ENCODE measurements at places on chromosomes 7 and 10. TPM values are rescaled to one million over a fixed set of nuclear protein-coding genes. Genes with fewer than 3 reads are reported as not detected.

GRCh38 chr7:121385800-121386179 is 10.3 kb downstream of the FAM3C start:
- DNase-seq, result no peak

DNA sequence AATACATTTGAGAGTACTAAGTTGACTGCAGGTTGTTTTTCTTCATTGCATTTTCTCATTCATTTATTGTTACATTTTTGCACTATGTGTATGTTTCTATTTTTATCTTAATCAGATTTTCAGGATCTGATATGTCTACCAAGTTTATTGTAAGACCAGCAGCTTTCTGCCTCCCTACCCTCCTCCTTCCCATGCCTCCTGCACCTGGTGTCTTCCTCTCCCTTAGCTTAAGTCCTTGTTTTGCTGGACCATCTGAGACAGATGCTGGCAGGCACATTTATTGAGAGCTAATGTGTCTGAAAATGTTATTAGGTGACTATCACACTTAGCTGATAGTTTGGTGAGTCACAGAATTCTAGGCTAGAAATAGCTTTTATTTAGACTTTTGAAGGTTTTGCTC is 79.6 kb downstream of the ANLN start:
- no peak for DNase-seq

- no peak for DNase-seq
Measured at GRCh38 chr10:44827431-44828006, 83.6 kb upstream of the TMEM72 start.

DNA sequence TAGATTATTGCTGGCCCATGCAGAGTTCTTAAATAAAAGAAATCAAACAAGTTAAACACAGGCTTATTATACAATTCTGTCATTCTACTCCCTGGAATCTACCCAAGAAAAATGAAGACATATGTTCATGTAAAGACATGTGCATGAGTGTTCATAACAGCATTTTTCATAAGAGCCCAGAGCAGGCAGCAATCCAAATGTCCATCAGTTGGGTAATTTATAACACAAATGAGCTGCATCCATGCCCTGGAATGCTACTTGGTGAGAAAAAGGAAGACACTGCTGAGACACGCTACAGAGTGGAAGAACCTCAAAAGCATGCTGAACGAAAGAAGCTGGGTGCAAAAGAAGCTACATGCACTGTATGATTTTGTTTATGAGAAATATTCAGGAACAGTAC is 342.6 kb downstream of the TCERG1L start:
- no peak for DNase-seq

IRF5 gene
- under 0.01 TPM for total RNA-seq

CPVL gene
- total RNA-seq, result not detected

BMI1 gene
- total RNA-seq, result 77.1 TPM

DNA sequence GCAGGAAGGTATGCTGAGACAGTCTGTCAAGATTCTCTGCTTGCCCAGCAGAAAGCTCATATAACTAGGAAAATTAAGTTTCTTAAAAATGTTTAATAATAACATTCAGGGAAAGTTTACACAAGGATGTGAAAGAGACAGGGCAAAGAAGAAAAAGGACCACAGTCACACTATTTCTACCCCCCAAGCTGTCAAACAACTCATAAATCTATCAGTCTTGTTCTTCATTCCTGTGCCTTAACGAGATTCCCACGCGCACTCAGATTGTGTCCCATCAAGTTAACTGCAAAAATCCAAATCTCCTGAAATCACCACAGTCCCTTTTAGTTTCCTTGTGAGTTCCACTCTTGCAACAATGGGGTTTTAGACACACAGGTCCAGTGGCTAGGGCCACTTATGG is 14.9 kb downstream of the CUL2 start:
- DNase-seq, result no peak

STEAP1B gene
- 45.1 TPM for total RNA-seq

GRCh38 chr10:29239569-29240472 is 49.0 kb upstream of the LYZL1 start:
- peak; percentile 32 for DNase-seq

GRCh38 chr10:61866700-61867368 is 34.7 kb upstream of the ARID5B start:
- DNase-seq, result no peak

- DNase-seq, result peak; percentile 84
Measured at GRCh38 chr7:6558837-6559236, 7.6 kb upstream of the GRID2IP start.

- DNase-seq, result no peak
Measured at GRCh38 chr7:3175285-3175902, 125.7 kb upstream of the SDK1 start.

DNA sequence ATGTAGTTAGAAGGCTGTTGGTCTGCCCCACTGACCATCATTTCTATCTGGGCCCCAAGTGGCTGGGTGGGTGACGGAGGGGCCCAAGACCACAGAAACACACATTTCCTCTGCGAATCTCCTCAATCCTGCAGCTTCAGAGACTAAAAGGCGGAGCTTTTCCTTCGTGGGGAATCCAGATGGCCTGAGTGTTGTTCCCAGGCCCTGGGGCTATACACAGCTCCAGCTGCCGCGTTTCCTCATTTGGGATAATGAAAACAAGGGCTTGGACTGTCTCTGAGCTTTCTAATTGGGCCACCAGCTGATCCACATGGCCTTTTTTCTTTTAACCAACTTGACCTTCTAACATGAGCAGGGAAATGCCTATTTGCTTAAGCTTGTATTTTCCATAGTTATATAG is 339.9 kb downstream of the CXCL12 start:
- DNase-seq, result no peak

GRCh38 chr10:63133821-63134557 is 861 bp downstream of the NRBF2 start:
- DNase-seq, result peak; percentile 77

- DNase-seq, result no peak
Measured at GRCh38 chr10:114408112-114408967, 4.0 kb upstream of the AFAP1L2 start.

DNA sequence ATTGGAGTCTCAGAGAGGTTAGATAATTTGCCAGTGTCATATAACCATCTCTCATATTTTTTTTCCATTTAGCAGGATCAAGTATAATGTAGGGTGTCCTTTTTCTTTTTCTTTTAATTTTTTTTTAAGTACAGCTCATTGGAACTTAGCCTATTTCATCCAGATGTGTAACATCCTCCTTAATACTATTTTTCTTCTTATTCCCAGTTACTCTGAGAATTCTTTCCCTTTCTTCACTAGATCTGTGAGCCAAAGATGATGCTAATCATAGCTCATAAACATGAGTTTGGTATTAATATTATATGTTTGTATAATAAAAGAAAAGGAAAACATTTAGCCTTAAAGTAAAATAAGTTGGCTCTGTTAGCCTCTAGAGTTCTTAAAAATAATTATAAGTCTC is 32.8 kb downstream of the PPP1R9A start:
- DNase-seq, result no peak

PRPS1L1 gene
- total RNA-seq, result not detected

DNA sequence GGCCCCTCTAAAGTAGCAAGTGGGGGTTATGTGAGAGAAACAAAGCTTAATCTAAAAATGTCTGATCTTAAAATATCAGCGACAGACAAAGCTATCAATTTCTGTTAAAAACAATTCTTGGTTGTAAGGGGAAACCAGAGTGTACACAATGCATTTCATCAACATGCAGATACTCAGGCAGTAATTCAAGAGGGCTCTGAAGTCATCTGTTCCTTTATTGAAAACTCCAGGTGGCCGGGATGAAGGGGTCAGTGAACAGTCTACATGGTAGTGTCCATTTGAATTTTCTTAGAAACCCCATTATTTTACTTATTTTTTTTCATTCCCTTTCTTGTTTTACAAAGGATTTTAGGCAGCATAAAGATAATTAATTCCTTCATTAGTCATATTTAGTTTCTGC is 36.7 kb upstream of the BTBD16 start:
- DNase-seq, result no peak

DNA sequence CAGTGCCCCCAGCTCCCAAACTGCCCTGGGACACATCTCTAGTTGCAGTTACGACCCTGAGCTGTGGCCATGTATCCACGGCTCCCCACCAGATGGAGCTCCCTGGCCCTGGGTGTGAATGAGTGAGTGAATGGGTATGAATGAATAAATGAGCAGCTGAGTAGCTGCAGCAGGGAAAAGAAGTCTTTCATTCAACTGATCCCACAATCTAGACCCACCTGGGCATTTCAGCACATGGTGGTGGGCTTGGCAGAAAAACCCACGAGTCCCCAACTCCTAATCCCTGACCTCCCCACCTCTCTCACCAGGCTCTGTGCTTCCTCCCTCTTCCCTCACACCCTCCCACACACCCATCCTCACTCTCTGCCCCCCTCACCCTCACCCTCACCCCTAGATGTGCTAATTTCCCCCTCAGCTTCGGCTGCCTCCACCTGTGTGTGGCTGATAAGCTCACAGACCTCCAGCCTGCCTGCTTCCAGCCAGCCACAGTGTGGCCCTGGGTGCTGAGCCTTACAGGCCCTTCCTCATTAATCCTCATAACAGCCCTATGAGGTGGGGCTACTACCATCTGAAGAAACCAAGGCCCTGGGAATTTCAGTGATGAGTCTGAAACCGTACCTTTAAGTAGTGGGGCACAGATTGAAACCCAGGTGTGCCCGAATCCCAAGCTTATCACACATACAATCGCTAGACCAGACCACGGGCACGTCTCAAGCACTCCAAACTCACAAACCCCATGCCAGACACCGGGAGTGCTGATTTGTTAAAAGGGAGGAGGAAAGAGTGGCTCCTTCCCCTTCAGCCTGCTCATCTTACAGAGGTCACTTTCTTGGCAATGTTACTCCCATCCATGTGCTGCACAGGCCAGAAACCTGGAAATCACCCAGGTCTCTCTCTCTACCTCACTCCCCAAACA is 2.2 kb upstream of the ATP6V1F start:
- peak; percentile 73 for DNase-seq

ANKRD61 gene
- not detected for total RNA-seq

DNA sequence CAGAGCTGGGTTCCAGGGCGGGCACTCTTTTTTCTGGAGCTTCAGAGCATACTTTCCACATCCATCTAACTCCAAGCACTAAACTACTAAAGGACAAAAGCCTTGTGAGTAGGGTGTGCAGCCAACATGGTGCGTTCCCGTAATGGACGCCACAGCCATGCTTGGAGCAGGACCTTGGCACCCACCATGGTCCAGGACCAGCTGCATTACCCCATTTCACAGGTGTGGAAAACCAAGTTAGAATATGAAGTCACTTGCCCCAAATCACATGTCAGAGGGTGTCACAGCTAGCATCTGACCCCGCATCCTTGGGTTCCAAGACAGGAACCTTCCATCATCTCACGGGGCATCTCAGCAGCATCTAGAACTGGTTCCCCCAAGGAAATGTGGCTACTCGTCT is 112.4 kb downstream of the SMURF1 start:
- no peak for DNase-seq

GRCh38 chr7:41220266-41220665 is 482.6 kb downstream of the INHBA start:
- DNase-seq, result no peak

GRCh38 chr7:69108097-69108496 is 490.2 kb upstream of the AUTS2 start:
- no peak for DNase-seq

DNA sequence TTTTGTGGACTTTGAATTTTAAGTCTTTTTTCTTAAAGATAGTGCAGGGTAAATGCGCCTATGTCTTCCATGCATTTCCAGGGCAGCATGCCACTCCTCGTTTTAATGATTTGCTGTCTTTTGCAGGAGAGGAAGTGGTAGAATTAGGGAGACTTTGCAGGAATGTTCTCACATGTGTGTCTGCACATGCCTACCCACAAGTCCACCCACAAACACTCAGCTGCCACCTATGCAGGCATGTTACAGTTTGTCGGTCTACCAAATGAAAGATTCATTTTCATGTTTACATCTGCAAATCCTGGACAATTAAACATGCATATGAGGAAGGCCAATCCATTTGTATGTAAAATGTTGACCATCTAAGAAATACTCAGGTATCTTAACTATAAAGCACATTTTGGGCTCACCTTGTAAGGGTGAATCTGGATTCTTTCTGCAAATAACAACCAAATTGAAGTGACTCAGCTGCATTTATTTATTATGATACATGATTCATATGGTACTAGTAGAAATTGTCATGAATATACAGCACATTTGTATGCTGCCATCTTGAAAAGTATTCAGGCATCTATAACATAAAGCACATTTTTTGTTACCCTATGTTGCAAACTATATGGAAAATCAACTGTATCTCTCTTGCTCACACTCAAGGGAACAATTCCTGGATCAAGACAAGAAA is 4.7 kb upstream of the TEX36 start:
- DNase-seq, result no peak

DNA sequence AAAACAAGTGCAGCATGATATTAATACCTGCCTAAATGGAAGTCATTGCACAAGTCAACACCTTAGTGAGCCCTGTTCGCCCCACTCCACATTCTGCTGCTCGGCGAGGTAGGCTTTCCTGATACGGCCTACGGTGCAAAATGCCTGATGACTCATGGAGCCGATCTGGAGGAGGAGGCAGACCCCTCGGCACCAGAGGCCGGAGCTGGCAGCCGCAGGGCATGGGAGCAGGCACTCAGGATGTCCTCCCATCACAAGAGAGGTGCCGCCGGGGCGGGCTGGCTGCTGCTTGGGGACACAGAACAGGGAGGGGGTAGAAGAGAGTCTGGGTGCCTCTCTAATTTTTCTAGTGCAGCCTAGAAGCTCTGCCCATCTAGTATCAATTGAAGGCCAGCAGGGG is 418.5 kb upstream of the MGMT start:
- DNase-seq, result no peak

ZNF92 gene
- 3.4 TPM for total RNA-seq

DNA sequence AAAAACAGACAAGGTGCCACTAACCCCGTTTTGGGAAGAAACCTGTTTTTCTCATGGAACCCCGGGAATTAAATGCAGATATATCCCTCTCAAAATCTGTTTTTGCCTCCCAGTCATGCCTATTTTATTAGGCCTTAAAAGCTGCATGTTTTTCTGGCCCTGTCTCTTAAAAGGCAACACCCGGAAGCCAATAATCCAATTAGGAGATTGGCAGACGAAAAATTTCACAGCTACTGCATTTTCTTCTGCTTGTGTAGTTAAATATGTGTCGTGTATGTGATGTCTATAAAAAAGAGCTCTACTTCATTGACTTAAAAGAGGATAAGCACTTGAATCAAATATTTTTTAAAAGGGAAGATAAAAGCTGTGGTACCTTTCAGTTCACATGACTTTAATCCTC is 31.9 kb upstream of the OPTN start:
- no peak for DNase-seq

DNA sequence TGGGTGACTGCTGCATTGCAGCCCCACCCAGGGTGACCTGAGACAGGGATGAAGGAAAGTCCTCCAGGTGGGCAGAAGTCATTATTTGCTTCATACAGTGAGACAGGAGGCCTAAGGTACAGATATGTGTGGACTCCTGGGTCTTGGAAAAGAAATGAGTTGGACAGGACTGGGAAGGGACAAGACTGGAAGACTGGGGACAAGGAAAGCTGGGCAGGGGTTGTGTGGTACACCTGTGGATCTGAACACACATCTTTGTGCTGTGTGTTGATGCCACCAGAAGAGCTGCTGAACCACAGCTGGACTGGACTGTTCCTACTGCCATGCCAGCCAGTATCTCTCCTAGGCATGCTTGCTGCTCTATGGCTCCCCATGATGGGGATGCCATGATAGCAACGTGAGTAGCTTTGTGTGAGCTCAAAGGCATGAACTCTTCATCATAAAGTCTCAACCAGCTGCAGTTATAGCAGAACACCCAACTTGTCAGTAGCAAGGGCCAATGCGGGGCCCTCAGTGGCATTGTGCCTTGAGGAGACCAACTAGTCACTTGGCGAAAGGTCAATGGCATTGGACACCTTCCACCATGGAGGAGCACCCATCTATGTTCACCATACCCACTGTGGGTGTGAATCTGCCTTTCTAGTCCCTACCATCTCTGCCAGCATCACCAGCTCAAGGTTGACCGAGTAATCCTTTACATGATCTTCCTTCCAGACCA is 76.0 kb upstream of the GRB10 start:
- no peak for DNase-seq

ELOVL3 gene
- not detected for total RNA-seq

Measured in GM23248 (cell line).